Stimulated activated CD4-positive, alpha-beta T cell treated with anti-CD3 and anti-CD28 coated beads, Interleukin-15, amount 100 ng/mL, for 24 hours (primary cell): ENCODE measurements at places on chromosomes 16 and 17.

- no peak for DNase-seq
These were observed 1.6 kb upstream of the PECAM1 start for GRCh38 chr17:64392300-64392699.

DNA sequence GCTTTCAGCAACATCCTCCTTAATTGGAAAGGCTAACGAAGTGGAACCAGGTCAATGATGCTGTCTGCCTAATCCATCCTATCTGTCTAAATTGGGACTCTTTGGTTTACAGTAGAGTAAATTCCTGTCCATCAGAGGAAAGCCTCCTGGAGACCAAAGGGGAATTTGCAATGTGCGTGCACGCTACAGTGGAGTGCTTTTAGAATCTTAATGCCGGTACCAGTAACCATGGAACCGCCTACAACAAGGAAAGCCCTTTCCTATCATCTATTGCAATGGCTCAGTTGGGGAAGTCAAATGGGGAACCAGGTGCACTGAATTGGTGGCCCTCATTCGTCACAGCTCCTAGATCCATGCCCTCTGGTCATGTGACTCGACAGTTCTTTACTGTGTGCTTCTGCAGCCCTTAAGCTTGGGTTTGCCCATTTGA lies 110.1 kb downstream of the XYLT1 start:
- no peak for DNase-seq

DNA sequence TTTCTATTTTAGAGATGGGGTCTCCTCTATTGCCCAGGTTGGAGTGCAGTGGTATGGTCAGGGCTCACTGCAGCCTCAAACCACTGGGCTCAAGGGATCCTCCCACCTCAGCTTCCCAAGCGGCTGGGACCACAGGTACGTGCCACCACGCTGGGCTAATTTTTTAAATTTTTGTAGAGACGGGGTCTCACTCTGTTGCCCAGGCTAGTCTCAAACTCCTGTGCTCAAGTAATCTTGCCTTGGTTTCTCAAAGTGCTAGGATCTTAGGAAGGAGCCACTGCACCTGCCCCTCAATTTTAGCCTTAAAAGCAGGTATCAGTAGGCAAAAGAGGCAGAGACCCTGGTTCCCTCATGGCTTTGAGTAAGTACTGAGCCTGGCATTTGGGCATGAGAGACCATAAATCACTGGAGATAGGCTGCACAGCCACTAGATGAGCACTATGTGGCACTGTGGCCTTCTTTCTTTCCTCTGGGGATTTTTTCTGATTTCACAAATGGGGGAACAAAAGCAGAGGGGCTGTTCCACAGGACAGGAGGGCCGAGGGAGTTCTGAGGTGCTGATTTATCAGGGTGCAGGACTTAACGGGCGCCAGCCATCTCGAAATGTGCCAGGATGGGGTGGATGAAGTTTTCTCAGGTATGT lies 82.2 kb downstream of the PLXDC1 start:
- DNase-seq: no peak

- no peak for DNase-seq
These were observed 65.7 kb downstream of the CENPV start for GRCh38 chr17:16287563-16288027.

DNA sequence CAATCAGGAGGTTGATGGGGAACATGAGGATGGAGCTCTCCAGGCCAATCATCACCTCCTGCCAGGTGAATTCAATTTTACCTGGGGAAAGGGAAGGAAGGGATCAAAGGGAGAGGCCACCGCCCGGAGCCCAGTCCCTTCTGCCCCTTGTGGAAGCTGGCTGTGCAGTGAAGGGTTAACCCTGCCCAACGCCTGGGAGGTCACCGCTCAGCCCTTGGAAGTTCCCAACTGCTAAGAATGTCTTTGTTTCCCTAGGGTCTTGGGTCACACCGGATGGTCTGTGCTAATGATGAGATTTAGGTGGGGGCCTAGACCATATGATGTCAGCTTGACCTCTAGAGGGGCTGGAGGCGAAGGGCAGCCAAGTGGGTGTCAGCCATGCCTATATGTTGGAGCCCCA lies 52.1 kb upstream of the GCSH start:
- no peak for DNase-seq

DNA sequence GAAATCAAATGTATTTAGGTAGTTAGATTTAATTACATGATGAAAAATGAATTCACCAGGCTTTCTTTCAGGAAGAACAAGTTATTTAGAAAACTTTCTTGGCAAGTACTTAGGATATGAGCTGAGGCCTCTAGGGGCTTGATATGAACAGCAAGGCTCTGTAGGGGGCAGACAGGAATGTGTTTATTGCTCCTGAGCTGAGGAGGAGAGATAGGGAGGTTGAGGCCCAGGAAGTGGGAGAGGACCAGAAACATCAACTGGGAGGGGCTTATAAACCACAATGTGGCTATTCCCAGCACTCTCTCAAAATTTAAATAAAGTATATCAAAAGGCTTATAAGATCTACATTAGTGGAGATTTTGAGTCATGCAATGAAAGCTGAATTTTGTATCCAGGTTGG lies 154.0 kb upstream of the MAF start:
- no peak for DNase-seq

DNA sequence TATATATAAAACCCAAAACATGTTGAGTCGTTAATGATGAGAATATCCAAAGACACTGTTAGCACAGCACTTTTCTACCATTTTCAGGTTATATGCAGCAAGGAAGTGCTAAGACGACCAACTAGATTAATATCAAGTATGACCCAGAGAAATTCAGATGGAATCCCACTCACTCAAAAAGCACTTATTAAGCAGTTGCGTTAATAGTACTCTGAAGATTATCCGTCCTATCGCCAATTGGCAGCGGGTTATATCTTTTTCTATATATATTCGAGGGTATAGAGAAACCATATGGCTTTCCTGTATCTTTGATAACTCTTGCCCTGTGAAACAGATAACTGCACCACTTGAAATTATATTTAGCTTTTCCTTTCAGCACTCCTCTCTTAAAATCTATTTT lies 1.1 kb downstream of the CRLF3 start:
- no peak for DNase-seq

DNA sequence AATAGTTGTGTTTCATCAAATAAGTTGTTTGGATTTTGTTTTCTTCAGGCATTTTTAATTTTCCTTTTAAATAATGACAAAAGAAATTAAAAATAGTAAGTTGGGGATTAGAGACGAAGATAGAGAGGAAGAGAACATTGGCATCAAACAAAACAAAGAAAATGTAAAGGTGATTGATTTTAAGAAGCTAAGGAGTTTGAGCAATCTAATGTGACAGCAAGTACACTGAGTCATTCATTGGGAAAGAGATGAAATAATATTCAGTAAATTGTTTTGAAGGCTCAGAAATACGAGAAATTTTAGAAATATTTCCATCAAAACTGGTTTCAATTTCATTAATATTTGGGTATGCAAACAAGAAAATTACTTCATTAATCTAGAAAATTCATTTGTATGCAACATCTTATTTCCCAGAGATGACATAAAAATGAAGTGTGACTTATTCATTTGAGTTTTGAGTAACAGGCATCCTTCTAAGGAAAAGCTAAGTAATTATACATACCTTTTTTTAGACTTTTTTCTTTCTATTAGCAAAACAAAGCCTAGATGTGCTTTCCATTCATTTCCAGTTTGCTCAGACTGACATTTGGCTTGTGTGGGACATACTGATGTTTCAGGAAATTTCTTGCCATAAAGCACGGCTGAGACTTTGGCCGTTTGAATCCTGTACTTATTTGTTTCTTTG lies 66.7 kb downstream of the COX10 start:
- no peak for DNase-seq

DNA sequence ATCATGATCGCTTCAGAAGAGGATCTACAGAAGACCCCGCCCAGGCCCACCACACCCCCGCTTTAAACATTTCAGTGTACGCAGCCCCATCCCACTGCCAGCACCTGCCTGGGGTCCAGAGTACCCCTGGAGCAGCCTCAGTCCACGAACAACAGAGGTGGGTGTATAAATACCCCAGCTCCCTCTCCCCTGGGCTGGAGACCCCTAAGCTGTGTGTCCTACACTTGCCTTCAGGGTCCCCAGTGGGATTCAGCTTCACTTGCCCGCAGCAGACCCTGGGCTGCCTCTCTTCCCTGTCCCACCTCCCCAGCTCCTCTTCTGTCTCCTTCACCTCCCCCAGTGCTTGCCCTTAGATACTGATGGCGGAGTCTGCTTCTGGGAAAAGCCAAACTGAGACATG lies 105.7 kb downstream of the RBFOX3 start:
- DNase-seq: no peak

DNA sequence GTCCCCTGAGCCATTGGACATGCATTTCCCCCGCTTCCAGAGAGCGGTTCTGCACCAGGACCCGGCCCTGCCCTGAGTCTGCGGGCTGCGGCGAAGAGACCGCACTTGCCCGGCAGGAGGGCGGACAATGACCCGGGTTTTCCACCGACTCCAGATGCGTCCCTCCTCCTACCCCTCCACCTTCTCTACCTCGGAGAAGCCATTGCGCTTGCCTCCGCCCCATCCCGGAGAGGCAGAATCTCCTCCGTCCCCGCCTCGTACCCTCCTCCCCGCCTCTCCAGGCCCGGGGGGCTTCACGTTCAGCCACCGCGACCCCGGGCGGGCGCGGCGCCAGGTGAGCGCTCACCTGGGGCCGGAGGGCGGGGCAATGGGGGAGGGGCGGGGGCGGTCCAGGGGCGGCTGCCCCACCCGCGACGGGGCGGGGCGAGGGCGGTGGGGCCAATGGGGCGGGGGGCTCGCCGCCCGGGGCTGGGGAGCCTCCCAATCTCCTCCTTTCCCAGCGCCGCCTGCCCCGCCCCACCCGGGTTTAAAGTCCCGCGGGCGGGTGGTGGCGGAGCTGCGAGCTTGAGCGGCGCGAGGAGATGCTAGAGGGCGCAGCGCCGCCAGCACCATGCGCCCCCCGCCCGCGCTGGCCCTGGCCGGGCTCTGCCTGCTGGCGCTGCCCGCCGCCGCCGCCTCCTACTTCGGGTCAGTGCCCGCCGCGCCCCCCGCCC lies at the start of gene WNT9B:
WNT9B (plus strand) TSS at position 555 of the 713 bp plus-strand sequence; CDS start at position 611, 56 bp downstream.
- DNase-seq: peak; percentile 36

DNA sequence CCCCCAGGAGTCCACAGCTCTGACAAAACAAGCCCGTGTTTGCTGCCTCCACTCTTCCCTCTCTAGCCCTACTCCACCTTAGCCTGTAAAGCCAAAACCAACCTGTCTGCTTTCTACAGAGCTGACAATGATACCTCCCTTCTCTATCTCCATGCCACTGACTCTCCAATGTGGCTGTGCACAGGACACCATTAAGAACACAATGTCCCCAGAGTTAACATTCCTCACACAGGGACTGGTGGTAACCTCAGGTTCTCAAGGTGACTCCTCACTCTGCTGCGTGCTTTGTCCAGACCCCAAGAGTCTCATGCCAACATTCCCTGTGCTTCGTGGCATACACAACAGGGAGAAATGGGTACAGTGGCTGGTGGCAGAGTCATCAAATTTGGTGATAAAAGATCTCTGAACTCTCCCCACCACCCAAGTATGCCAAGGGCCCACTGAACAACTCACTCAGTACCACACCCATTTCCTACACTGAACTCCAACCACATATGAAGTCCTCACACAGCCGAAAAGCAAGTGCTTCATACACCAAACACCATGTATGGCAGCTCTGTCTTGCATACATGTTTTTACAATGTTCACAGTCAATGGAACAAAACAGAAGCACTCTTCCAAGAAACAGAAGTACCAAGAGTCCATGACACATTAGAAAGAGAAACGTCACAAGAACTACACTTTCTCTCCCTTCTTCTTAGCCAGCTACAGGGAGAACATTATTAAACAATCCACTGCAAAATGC lies 21.1 kb downstream of the CSNK2A2 start:
- no peak for DNase-seq
